ENCODE measurements at places on chromosomes 4 and X.

DNA sequence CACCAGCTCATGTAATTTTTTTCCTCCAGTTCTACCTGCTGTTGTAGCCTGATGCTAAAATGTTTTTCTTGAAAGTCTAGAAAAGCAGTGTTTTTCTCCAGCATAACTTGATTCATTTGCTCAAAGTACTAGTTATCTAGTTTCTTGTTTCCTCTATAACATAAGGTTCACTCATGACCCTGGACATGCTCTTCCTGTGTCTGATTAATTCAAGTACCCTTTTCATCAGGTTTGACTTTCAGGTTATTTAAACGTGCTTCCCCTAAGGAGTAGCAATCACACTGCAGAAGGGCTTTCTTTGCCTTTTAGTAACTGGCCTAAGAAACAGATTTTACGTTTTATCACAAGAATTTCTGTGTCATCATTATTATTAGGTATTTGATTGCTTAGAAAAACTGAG lies 66.8 kb upstream of the EGFL6 start:
- DNase-seq: no peak

- no peak for DNase-seq
These were observed 15.3 kb downstream of the DDIT4L start for GRCh38 chr4:100174985-100175383.

GRCh38 chr4:72557021-72557420 lies 12.0 kb downstream of the ADAMTS3 start:
- no peak for DNase-seq

DNA sequence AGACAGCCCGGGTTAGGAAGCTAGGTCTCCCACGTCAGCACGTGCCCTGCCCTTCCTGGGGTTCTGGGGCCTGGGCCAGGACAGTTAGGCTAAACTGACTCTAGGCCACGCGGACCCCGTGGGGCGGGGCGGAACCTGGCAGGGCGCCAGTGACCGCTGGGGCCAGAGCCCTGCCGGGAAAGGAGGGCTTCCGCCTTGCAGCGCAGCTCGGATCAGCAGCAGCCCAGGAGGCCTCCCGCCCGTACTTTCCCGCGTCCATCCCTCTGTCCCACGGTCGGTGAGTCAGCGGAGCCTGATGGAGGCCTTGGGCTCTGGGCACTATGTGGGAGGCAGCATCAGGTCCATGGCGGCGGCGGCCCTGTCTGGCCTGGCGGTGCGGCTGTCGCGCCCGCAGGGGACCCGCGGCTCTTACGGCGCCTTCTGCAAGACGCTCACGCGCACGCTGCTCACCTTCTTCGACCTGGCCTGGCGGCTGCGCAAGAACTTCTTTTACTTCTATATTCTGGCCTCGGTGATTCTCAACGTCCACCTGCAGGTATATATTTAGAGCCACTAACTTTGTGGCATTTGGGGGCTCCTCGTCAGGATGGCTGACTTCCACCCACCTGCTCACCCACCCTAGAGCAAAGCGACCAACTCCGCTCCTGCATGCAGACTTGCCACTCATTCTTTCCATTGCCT lies at the start of gene SMIM10:
Gene SMIM10 (plus strand): TSS at position 191 of the 681 bp plus-strand sequence. CDS start 105 bp downstream, at position 296.
- peak; percentile 90 for DNase-seq

- no peak for DNase-seq
These were observed 76.5 kb upstream of the NRK start for GRCh38 chrX:105745863-105746262.

GRCh38 chrX:128862557-128862956 lies 660.7 kb downstream of the SMARCA1 start:
- DNase-seq: no peak

All from sciatic nerve (tissue), 2 donors.